Breast epithelium (tissue), 4 donors: ENCODE measurements at places on chromosomes 4 and X.

DNA sequence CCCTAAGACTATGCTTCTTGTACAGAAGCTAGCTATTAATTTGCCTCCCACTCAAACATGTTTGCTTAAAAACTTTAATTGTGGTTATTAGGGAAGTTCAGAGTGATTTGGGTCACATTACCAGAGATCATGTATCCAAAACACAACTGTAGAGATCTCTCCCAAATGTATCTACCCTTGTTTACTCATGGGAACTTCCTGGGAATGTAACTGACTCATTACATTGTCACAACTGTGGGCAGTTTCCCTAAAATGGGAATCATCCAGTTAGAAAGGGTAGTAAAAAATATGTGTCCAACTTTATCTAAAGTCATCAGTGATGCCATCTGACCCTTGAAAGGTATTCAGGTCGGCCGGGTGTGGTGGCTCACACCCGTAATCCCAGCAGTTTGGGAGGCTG is 40.3 kb upstream of the GLRA3 start:
- H3K4me3 ChIP-seq: no peak overlapping the region
- H3K27ac ChIP-seq: no peak overlapping the region
- H3K4me1 ChIP-seq: peaks cover 2% of the 10 kb centered on the region
- no peaks in the 10 kb centered on the region for H3K27me3 ChIP-seq

DNA sequence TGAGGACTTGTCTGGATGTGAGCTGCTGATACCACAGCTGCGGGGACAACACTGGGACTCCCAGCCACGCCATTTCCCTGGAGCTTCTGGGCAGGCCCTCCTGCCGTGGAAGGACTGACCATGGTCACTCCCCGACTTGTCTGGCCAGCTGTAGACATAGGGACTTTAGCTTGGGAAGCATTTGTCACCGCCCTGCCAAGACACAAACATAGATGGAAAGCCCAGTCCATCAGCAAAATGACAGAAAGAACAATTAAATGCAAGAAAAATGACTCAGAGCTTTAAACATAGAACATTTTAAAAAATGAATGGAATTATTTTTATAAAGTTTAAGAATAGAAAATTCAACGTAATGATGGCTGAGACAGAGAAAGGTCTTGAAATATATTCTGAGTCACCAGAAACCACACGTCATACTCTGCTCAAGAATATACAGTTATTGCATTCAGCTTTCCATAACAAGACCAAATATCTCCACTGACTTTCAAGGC is 107.6 kb upstream of the CBR4 start:
- H3K27ac ChIP-seq: peak overlapping the region; percentile 11
- H3K36me3 ChIP-seq: peaks cover 4% of the 10 kb centered on the region
- no peak overlapping the region for H3K4me3 ChIP-seq
- H3K4me1 ChIP-seq: no peaks in the 10 kb centered on the region
- H3K27me3 ChIP-seq: no peaks in the 10 kb centered on the region
- no peak for DNase-seq

DNA sequence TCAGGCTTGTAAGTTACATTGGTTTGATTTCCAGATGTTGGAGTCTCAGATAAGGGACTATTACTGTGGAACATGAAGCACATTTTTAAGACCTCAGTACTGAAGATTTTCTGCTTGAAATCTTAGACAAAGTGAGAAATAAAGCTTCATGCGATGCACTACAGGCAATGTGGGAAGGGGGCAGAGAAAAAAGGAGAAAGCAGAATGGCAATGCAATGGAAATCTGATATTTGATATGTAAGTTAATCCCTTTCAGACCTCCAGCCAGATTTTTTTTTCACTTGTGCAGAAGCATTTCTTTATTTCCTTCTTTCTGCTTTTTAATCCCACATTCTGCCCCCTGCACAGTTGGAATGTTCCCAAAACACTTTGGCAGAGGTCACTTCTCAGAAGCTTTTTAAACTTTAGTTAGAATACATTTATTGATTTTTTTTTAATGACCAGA is 174.3 kb downstream of the ADGRL3 start:
- DNase-seq: no peak
- no peaks in the 10 kb centered on the region for H3K27me3 ChIP-seq
- no peak overlapping the region for H3K4me3 ChIP-seq
- H3K36me3 ChIP-seq: no peaks in the 10 kb centered on the region
- H3K27ac ChIP-seq: no peak overlapping the region

GRCh38 chr4:21790438-21791029 is 158.0 kb downstream of the KCNIP4 start:
- no peaks in the 10 kb centered on the region for H3K36me3 ChIP-seq
- H3K27me3 ChIP-seq: no peaks in the 10 kb centered on the region
- H3K4me3 ChIP-seq: no peak overlapping the region
- no peaks in the 10 kb centered on the region for H3K4me1 ChIP-seq
- no peak overlapping the region for H3K27ac ChIP-seq
- DNase-seq: no peak
